ENCODE measurements at places on chromosomes 5 and 9. TPM values are rescaled to one million over a fixed set of nuclear protein-coding genes. Genes with fewer than 3 reads are reported as not detected.

- DNase-seq: no peak
Measured at GRCh38 chr5:177498013-177498787, 796 bp upstream of the PDLIM7 start.

GRCh38 chr9:90060256-90060655 lies 455.4 kb downstream of the GADD45G start:
- DNase-seq: no peak

Gene ENTREP1
- total RNA-seq: 1.1 TPM

Gene HEMGN
- total RNA-seq: not detected

Gene SPINK6
- not detected for total RNA-seq

Gene CCL19
- not detected for total RNA-seq

DNA sequence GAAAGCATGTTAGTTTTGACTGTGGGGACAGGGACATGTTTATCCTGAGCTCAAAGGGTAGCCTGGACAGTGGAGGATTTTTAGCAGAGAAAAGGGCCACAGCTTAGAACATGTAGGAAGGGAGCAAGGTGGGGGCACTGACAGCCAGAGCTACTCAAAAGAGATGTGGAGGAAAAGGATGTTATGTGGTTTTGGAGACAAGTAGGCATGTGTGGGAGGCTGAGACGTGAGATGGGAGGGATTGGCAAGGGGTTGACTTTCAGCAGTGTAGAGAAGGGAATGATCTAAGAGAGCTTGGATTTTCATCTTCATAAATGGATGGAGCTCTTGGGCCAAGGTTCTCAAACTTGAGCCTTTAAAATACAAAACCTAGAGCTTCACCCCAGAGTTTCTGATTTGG lies 24.0 kb downstream of the SYK start:
- no peak for DNase-seq

Gene CTNND2
- not detected for total RNA-seq

DNA sequence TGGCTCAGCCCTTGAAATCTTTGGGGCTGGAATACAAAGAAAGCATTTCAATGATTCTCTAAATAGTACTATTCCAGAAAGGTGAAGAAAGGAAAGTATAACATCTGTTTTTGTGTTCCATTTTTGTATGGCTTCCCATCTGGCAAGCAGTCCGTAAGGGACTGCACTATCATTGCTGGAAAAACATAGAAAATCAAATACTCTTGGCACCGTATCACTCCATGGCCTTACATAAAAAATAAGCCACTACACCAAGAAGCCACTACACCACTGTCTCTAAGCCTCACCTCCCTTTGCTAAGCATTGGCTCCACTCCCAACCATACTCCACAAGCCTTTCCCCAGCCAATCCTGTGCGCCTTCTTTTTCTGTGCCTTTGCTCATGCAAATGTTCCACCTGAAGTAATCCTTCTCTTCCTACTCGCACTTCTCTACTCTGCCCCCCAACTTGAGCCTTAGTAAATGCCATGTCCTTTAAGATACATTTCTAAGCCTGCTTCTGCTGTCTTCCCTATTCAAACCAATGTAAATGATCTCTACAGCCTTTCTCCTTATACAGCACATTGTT lies 454.6 kb upstream of the TUSC1 start:
- no peak for DNase-seq

Gene PCDHA3
- total RNA-seq: not detected

GRCh38 chr9:104855807-104856206 lies 72.1 kb downstream of the ABCA1 start:
- no peak for DNase-seq

DNA sequence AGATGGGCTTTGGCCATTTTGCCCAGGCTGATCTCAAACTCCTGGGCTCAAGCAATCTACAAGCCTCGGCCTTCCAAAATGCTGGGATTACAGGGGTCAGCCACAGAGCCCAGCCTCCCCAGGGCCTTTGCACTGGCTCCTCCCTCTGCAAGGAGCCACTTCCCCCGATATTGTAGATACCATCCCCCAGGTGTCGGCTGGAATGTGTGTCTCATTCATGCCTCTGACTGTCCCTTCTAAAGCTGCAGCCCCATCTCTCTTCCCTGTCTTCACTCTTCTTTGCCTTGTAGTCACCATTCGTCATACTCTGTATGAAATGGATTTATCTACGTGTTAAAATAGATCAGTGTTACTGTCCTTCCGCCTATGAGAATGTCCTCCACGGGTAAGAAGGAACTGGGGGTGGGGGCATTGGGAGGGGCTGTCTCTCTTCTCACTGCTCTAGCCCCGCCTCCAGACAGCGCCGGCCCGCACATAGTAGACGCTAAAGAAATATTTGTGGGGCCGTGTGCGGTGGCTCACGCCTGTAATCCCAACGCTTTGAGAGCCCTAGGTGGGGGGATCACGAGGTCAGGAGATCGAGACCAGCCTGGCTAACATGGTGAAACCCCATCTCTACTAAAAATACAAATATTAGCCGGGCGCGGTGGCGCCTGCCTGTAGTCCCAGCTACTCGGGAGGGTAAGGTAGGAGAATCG lies 68.5 kb downstream of the LMX1B start:
- DNase-seq: no peak

GRCh38 chr9:138023394-138024124 lies 146.0 kb downstream of the CACNA1B start:
- no peak for DNase-seq

DNA sequence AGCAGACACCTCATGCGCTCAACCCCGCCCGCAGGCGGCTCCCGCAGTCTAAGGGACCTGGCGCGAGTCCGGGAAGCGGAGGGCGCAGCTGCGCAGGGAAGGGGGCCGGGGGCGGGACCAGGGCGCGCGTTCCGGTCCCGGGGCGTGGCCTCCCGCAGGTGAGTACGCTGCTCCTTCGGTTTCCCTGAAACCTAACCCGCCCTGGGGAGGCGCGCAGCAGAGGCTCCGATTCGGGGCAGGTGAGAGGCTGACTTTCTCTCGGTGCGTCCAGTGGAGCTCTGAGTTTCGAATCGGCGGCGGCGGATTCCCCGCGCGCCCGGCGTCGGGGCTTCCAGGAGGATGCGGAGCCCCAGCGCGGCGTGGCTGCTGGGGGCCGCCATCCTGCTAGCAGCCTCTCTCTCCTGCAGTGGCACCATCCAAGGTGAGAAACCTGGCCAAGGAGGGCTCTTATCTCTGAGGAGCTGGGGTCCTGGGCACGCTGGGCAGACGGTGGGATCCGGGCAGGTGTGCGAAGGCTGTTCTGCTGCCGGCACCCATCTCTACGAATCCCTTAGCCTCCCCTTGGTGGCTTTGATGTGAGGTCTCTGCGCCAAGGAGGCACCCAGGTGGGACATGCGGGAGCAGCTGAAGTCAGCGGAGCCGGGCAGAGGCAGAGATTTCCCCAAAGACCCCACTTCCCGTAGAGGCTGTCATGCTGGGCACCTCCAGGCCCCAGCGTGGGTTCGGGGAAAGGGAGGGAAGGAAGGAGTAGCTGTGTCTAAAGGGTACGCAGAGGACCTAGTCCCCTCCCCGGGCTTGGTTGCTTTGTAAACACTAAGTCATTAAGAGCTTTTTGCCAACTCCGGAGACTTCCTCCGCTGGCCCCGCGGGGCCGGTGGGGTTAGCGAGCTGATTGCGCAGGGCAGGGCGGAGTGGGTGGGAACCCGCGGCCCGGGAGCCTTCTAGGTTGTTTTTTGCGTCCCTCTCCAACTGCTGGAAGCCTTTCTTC lies at the start of gene F2RL1:
Gene F2RL1, plus strand, starts transcription at position 187 of the 988 bp plus-strand sequence. Its CDS starts 153 bp downstream, at position 340.
- peak; percentile 90 for DNase-seq

DNA sequence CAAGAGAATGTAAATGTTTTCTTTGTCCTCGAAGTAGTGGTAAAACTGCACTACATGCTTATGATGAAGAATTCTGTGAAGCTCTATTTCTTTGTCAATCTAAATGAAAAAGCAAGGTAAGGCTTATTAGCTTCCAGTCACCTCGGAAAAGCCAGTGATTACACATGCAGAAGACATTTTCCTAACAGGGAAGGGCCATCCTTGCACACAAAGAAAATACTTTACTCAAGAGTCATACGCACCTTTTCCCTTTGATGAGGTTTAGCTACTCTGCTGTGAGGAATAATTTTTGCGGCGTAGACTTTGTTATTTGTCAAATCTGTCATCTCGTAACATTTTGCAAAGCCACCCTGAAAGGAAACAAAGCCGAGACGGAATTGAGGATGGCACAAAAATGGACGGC lies 1.1 kb downstream of the PLK2 start:
- peak; percentile 55 for DNase-seq

Gene PROB1
- 1.7 TPM for total RNA-seq

Gene OR1K1
- total RNA-seq: not detected

- DNase-seq: no peak
Measured at GRCh38 chr9:88536023-88536324, 996 bp downstream of the NXNL2 start.

DNA sequence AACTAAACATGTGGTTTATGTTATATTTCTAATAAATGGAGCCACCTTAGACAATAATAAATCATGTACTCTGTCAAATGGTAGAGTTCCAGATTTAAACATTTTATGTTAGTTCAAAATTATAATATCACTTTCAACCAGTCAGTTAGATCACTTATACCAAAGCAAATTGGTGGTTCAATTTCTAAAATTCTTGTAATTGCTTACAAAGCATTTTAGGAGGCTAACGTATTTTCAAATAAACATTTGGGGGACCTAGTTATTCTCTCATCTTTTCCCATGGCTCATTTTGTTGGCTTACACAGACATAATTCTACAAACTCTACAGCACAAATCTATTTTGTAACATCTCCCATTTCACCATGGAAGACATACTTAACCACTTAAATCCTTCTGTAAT lies 39.9 kb downstream of the EDIL3 start:
- no peak for DNase-seq

Data from HCT116 (cell line).